Natural killer cell treated with Interleukin-12 subunit alpha and Interleukin-12 subunit beta and Interleukin-15 and Interleukin-18, amount 100 ng/mL, for 72 hours (primary cell): ENCODE measurements at places on chromosomes 5 and 9. TPM values are rescaled to one million over a fixed set of nuclear protein-coding genes. Genes with fewer than 3 reads are reported as not detected.

DNA sequence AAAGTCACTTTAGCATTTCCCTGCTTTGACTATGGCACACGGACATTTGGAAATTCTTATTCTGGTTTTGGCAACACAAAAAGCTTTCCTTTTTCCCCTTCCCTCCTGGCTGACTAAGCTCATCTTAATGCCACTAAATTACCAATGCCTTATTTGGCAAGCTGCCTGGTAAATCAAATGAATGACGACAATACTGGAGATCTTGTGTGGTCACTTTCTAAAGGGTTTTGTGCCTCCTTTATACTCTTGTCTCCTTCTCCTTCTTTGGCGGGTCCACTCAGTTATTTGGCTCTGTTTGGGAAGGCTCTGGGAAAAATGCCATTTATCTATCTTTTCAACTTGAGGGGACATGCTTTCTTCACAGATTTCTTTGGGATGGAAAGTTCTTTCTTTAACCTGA, 34.9 kb downstream of the SH3GL2 start:
- H3K27ac ChIP-seq, result no peak overlapping the region
- H3K4me3 ChIP-seq, result no peak overlapping the region
- no peaks in the 10 kb centered on the region for H3K27me3 ChIP-seq
- no peaks in the 10 kb centered on the region for H3K36me3 ChIP-seq
- no peaks in the 10 kb centered on the region for H3K4me1 ChIP-seq

GRCh38 chr5:43608406-43608805, 5.4 kb downstream of the NNT start:
- H3K27me3 ChIP-seq, result no peaks in the 10 kb centered on the region
- H3K27ac ChIP-seq, result peak overlapping the region; percentile 54
- DNase-seq, result no peak
- peaks cover 21% of the 10 kb centered on the region for H3K36me3 ChIP-seq
- peaks cover 47% of the 10 kb centered on the region for H3K4me1 ChIP-seq

DNA sequence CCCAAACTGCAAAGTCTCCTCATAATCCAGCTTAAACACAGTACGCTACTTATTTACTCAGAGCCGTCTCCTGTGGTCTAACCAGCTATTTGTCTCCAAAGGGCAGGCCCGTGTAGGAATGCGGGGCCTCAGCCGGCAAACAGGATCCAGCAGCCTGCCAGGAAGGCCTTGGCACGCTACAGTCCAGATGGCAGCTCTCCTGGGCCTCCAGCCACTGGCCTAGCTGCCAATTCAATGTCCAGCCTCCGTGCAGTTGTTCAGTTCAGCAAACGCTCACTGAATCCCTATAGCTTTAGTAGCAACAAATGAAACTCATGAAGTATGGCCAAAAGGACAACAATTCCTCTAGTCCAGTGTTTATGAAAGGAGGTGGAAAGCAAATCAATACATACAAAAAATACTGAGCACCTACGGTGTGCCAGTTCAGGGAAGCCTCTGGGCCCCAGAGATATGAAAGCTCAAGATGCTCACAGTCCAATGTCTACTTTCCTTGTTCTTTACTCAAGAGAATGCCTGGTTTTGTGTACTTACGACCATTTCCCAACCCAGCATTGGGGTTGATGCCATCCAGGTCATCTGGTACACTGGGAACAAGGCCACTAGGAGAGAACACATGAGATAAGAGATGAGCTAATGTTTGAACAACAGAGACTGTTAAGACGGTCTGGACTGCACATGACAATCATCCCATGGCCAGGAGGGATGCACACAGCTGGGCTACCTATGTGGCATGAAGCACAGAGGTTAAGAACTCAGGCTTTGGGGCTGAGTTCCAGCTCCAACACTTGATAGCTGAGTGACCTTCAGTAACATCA, 8.3 kb downstream of the CDK5RAP2 start:
- H3K27me3 ChIP-seq, result no peaks in the 10 kb centered on the region
- H3K36me3 ChIP-seq, result peaks cover 33% of the 10 kb centered on the region
- DNase-seq, result no peak
- H3K4me3 ChIP-seq, result no peak overlapping the region
- H3K27ac ChIP-seq, result no peak overlapping the region

- H3K36me3 ChIP-seq, result no peaks in the 10 kb centered on the region
- H3K4me1 ChIP-seq, result no peaks in the 10 kb centered on the region
Observed at GRCh38 chr5:122493091-122494021, 181.3 kb downstream of the SNCAIP start.

DNA sequence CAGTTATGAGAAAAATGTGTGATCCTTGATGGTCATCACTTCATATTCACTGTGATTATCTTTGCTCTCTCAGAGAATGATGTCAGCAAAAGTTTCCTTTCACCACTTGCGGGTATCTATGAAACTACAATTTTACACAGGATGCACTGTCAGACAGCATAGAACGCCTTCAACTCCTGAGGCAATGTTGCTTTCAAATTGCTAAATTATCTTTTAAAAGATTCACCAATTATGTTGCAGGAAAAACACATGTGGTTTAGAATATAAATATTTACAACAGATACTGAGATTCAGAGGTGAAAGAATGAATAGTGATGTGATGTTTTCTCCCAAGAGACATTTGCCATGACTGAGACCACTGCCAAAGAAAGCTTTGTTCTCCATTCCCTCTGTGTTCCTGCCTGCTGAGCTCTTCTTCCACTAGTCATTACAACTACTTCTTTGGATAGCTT, 879.8 kb upstream of the DMAC1 start:
- no peak overlapping the region for H3K4me3 ChIP-seq
- H3K27me3 ChIP-seq, result peaks cover 6% of the 10 kb centered on the region
- no peak overlapping the region for H3K27ac ChIP-seq
- H3K36me3 ChIP-seq, result no peaks in the 10 kb centered on the region

Gene C1QTNF2
- not detected for total RNA-seq

GRCh38 chr9:121694600-121694999, 43.2 kb downstream of the DAB2IP start:
- no peak for DNase-seq
- H3K27ac ChIP-seq, result no peak overlapping the region
- peaks cover 11% of the 10 kb centered on the region for H3K4me1 ChIP-seq
- no peaks in the 10 kb centered on the region for H3K36me3 ChIP-seq

Gene PROB1
- 6.6 TPM for total RNA-seq

Gene CDH9
- not detected for total RNA-seq

DNA sequence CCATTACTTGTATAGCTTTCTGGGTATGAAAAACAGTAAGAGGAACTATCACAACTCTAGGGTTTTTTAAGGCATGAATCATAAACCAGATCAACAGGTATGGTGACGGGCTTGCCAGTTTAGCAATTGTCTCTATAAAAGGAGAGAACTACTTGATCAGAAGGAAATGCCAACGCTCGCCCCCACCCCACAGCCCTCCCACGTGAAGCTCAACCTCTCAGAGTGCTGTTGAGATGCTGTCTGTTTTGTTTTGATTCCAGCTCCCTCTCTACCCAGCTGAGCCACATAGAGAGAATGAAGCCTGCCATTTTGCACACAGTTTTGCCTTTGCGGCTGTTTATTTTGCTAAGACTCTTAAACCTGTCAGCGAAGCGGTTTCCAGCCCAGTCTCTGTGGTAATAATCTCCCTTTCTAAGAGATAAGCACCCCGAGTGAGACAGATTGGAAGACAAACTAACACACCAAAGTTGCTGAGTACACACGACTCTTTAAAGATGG, 257.9 kb upstream of the ANKRD55 start:
- no peaks in the 10 kb centered on the region for H3K4me1 ChIP-seq
- H3K27me3 ChIP-seq, result peaks cover 11% of the 10 kb centered on the region
- no peak overlapping the region for H3K27ac ChIP-seq
- no peaks in the 10 kb centered on the region for H3K36me3 ChIP-seq
- no peak for DNase-seq

Gene PCA3
- total RNA-seq, result not detected

GRCh38 chr5:134902071-134902801, 2.7 kb upstream of the PCBD2 start:
- no peak overlapping the region for H3K4me3 ChIP-seq
- peaks cover 6% of the 10 kb centered on the region for H3K36me3 ChIP-seq
- H3K27ac ChIP-seq, result no peak overlapping the region
- H3K4me1 ChIP-seq, result no peaks in the 10 kb centered on the region
- DNase-seq, result no peak

DNA sequence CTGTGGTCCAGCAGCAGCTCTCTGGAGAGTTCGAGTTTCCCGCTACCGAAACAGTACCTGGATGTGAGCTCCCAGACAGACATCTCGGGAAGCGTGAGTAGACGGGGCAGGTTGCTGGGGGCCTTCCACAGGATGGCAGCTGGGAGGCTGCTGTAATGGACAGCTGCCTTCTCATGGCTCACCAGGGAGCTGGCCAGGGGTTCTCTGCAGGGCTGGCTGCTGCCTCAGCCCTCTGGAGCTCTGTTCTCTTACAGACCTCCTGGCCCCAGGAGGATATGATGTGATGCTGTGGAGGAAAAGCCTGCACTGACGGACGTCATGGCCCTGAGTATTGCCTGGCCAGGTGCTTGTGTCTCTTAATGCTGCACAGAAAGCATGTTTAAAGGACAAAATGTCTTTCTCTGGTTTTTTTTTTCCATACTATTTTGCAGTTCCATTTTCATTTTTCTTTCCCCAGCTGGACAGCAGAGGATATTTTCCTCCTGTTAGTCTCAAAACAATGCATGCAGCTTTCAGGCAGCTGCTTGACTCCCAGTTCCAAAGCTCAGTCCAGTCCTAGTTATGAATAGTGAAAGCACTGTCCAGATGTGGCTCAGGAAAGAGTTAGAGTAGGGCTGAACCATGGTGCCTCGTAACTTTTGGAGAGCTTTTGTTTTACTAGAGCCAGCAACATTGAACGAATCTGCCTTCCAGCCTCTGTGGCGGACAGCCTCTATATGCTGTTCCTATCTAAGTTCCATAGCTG, 77.5 kb upstream of the RARS1 start:
- no peaks in the 10 kb centered on the region for H3K36me3 ChIP-seq
- peaks cover 4% of the 10 kb centered on the region for H3K4me1 ChIP-seq
- no peak overlapping the region for H3K27ac ChIP-seq
- no peak overlapping the region for H3K4me3 ChIP-seq
- peaks cover 7% of the 10 kb centered on the region for H3K27me3 ChIP-seq

DNA sequence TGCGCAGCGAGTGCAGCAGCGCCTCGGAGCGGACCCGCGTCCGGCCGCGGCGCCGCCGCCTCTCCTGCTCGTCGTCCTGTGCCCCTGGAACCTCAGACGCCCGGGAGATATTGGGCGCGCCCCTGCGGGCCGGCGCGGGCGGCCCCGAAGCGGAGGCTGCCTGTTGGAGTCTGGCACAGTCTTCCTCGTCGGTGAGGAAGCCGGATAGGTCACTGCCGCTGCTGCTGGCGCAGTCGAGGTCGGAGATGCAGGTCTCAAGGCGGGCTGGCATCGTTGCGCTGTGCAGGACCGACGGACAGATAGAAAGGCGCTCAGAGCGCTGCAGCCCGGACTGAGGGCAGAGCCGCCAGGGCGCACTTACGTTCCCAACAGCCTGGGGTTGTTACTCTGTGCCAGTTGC, 344 bp downstream of the NEUROG1 start:
- no peak overlapping the region for H3K27ac ChIP-seq
- H3K27me3 ChIP-seq, result peaks cover 68% of the 10 kb centered on the region
- H3K4me1 ChIP-seq, result peaks cover 6% of the 10 kb centered on the region
- DNase-seq, result no peak
- no peak overlapping the region for H3K4me3 ChIP-seq

GRCh38 chr9:115651461-115651860, 502.1 kb upstream of the PAPPA start:
- H3K27ac ChIP-seq, result no peak overlapping the region
- no peak overlapping the region for H3K4me3 ChIP-seq
- H3K36me3 ChIP-seq, result no peaks in the 10 kb centered on the region
- DNase-seq, result no peak
- no peaks in the 10 kb centered on the region for H3K4me1 ChIP-seq

GRCh38 chr5:36950586-36951457, 74.3 kb downstream of the NIPBL start:
- no peaks in the 10 kb centered on the region for H3K27me3 ChIP-seq
- peaks cover 43% of the 10 kb centered on the region for H3K4me1 ChIP-seq
